ENCODE measurements at places on chromosomes 4 and X. TPM values are rescaled to one million over a fixed set of nuclear protein-coding genes. Genes with fewer than 3 reads are reported as not detected.

The P2RY4 gene
- 0.28 TPM for total RNA-seq

The PPP4R3C gene
- total RNA-seq, result not detected

The FGFR3 gene
- total RNA-seq, result 39.1 TPM

The TENT5D gene
- not detected for total RNA-seq

The BEND2 gene
- total RNA-seq, result 0.09 TPM

The EDA2R gene
- not detected for total RNA-seq

The PAGE2 gene
- total RNA-seq, result not detected

The RHOXF1 gene
- total RNA-seq, result not detected

The CHIC1 gene
- 3.4 TPM for total RNA-seq

The CXCL11 gene
- total RNA-seq, result 0.79 TPM

The NPY1R gene
- total RNA-seq, result 2.4 TPM

The TLR7 gene
- total RNA-seq, result 0.65 TPM

The PTTG2 gene
- total RNA-seq, result 0.92 TPM

The RTL5 gene
- total RNA-seq, result 1.1 TPM

The TREX2 gene
- total RNA-seq, result 1.3 TPM

The WFS1 gene
- 13.2 TPM for total RNA-seq

The RNF150 gene
- 1.1 TPM for total RNA-seq

The VSIG1 gene
- total RNA-seq, result not detected

The BST1 gene
- total RNA-seq, result 12.1 TPM

The GRSF1 gene
- total RNA-seq, result 30.4 TPM

The MRFAP1 gene
- total RNA-seq, result 78.5 TPM

The CLDN2 gene
- 0.37 TPM for total RNA-seq

The IRS4 gene
- total RNA-seq, result not detected

The CLGN gene
- 8.2 TPM for total RNA-seq

The CSAG3 gene
- total RNA-seq, result 0.14 TPM

The PABPC5 gene
- 0.17 TPM for total RNA-seq

The CSN1S1 gene
- not detected for total RNA-seq

The TBX22 gene
- not detected for total RNA-seq

The NLGN4X gene
- 0.33 TPM for total RNA-seq

The CT45A2 gene
- not detected for total RNA-seq

The UCP1 gene
- not detected for total RNA-seq

The LINC00632 gene
- 0.33 TPM for total RNA-seq

The ENPP6 gene
- 0.05 TPM for total RNA-seq

The TCEANC gene
- total RNA-seq, result 5.7 TPM

The GNRHR gene
- total RNA-seq, result not detected

The KLHL2 gene
- 10.0 TPM for total RNA-seq

The NMU gene
- not detected for total RNA-seq

The CDX4 gene
- total RNA-seq, result not detected

The ATXN3L gene
- total RNA-seq, result not detected

The ETDA gene
- total RNA-seq, result not detected

The GRID2 gene
- under 0.01 TPM for total RNA-seq

The ZNF595 gene
- 9.9 TPM for total RNA-seq

The F8A2 gene
- not detected for total RNA-seq

The PNMA6A gene
- 6.4 TPM for total RNA-seq

The CENPVL2 gene
- not detected for total RNA-seq

The CENPU gene
- 22.0 TPM for total RNA-seq

The FOXR2 gene
- total RNA-seq, result not detected

The SPIN2A gene
- 0.33 TPM for total RNA-seq

The CD40LG gene
- 0.19 TPM for total RNA-seq

The FHIP1A gene
- total RNA-seq, result 1.3 TPM

The AMOT gene
- 1.5 TPM for total RNA-seq

The PAK3 gene
- total RNA-seq, result 0.79 TPM

The EDNRA gene
- total RNA-seq, result 6.0 TPM

The HPSE gene
- total RNA-seq, result 1.0 TPM

The CT45A3 gene
- not detected for total RNA-seq

The ITIH6 gene
- not detected for total RNA-seq

The CPZ gene
- total RNA-seq, result 1.8 TPM

The COQ2 gene
- 8.6 TPM for total RNA-seq

The SCD5 gene
- total RNA-seq, result 1.9 TPM
